ENCODE measurements at places on chromosomes 7 and 10. TPM values are rescaled to one million over a fixed set of nuclear protein-coding genes. Genes with fewer than 3 reads are reported as not detected.

The OR2A12 gene
- not detected for total RNA-seq

The RADIL gene
- not detected for total RNA-seq

The TET1 gene
- total RNA-seq: 1.3 TPM

The CASP7 gene
- 24.9 TPM for total RNA-seq

The SLC39A12 gene
- total RNA-seq: not detected

The PDK4 gene
- total RNA-seq: 6.8 TPM

The ZNF735 gene
- not detected for total RNA-seq

The SFTPA1 gene
- not detected for total RNA-seq

The CRYGN gene
- not detected for total RNA-seq

The ASZ1 gene
- total RNA-seq: not detected

The RBM33 gene
- total RNA-seq: 43.9 TPM

The ITPRID1 gene
- not detected for total RNA-seq

The MRLN gene
- total RNA-seq: not detected

The CH25H gene
- total RNA-seq: not detected

The PVRIG gene
- not detected for total RNA-seq

The ACTL6B gene
- not detected for total RNA-seq

The PTPRZ1 gene
- 3.6 TPM for total RNA-seq

The AKR1E2 gene
- total RNA-seq: not detected

The LIPN gene
- not detected for total RNA-seq

The SLC26A3 gene
- total RNA-seq: not detected

The BRI3 gene
- total RNA-seq: 36.4 TPM

The ANKMY2 gene
- total RNA-seq: 9.9 TPM

The SPDYE16 gene
- total RNA-seq: 0.08 TPM

The MYOZ1 gene
- total RNA-seq: 0.41 TPM

The BEND7 gene
- 6.7 TPM for total RNA-seq

The CRTAC1 gene
- total RNA-seq: not detected

The MAPK8 gene
- total RNA-seq: 22.2 TPM
